IMR-90 (cell line): ENCODE measurements at places on chromosomes 3 and 15. TPM values are rescaled to one million over a fixed set of nuclear protein-coding genes. Genes with fewer than 3 reads are reported as not detected.

The GOLGA6L4 gene
- total RNA-seq = 0.54 and 0.83 TPM in 2 replicates

The SPESP1 gene
- total RNA-seq = 3.0 and 3.3 TPM in 2 replicates

The ZKSCAN7 gene
- 4.7 TPM in 2 replicates for total RNA-seq

The STAC gene
- total RNA-seq = 0.28 and 0.36 TPM in 2 replicates

The DPH6 gene
- 8.1 and 21.4 TPM in 2 replicates for total RNA-seq

The ZNF774 gene
- 1.1 TPM in 2 replicates for total RNA-seq

The TAGLN3 gene
- 3.2 and 3.6 TPM in 2 replicates for total RNA-seq

The PCCB gene
- total RNA-seq = 63.6 and 76.2 TPM in 2 replicates

The LRRC34 gene
- 0.90 and 1.1 TPM in 2 replicates for total RNA-seq

The WHAMM gene
- 1.4 and 1.9 TPM in 2 replicates for total RNA-seq

DNA sequence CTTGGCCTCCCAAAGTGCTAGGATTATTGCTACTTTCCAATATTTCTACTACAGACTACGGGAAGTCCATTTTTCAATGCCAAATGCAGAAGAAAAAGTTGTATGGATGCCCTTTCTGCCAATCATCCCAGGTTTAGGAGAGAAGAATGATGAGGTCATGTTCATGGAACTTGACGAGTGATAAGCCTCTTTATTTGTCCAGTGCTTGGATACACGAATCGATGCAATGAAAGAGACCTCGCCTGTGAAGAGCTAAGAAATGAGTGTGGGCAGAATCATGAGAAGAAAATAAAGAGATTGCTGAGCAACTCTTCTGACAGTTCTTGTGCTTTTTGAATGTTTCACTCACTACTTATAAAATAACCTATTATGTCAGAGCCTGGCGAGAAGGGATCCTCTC, 996 bp upstream of the SLC28A1 start:
- no peak for DNase-seq

- no peak for DNase-seq
These were observed 115.8 kb downstream of the IQCH start for GRCh38 chr15:67370206-67370954.

DNA sequence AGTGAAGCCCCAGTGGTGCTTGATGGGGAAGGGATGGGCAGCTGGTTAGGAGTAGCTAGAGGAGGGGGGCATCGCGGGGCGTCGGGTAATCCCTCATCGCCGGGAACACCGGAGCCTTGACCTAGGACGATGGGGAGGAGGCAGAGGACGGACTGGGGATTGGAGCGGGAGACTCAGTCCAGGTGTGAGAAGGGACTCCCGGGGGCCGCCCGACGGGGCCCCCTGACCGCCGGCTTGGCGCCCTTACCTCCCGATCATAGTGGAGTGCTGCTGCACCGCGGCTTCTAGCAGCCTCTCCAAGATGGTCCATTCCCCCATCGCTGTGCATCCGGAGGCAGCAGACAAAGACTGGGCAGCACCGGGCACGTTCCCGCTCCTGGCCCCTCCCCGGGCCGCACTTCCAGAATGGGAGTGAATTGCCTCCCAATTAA, 612 bp downstream of the GJD2 start:
- DNase-seq = no peak

DNA sequence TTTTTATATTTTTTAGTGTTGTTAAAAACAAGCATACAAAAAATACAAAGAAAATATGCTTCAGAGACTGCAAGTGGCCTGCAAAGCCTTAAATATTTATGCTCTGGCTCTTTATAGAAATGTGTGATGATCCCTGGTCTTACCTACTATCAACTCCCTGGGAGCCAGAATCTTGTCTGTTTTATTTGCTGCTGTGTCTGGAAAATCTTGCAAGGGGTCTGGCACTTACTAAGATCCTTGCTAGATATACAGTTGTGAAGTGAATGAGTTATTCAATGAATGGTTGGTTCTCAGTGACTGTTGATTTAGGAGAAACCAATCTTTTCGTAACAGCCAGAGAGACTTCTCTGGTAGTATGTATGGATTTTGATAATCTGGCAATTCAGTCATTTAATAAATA, 521.0 kb upstream of the CFAP20DC start:
- DNase-seq = no peak

- DNase-seq = no peak
These were observed 13.2 kb upstream of the GOLM2 start for GRCh38 chr15:44275150-44275830.

DNA sequence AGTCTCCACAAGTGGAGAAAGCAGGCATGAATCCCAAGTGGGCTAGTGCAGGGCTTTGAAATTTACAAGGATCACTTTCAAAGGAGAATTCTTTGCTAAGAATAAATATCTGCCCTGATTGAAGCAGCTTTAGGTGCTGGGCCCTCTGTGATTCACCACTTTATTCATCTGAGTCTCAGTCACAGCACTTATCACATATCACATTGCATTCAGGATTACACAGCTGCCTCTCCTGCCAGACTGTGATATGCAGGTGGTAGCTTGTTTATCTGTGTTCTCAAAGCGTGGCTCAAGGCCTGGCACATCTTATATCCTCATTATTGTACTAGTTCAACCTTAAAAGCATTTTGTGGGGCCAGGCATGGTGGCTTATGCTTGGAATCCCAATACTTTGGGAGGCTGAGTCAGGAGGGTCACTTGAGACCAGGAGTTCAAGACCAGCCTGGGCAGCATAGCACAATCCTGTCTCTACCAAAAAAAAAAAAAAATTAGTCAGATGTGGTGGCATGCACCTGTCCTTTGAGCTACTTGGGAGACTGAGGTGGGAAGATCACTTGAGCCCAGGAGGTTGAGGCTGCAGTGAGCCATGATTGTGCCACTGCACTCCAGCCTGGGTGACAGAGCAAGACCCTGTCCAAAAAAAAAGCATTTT, 156.9 kb upstream of the EIF1B start:
- DNase-seq = no peak

GRCh38 chr3:111577113-111577512, 18.0 kb downstream of the ZBED2 start:
- no peak for DNase-seq

DNA sequence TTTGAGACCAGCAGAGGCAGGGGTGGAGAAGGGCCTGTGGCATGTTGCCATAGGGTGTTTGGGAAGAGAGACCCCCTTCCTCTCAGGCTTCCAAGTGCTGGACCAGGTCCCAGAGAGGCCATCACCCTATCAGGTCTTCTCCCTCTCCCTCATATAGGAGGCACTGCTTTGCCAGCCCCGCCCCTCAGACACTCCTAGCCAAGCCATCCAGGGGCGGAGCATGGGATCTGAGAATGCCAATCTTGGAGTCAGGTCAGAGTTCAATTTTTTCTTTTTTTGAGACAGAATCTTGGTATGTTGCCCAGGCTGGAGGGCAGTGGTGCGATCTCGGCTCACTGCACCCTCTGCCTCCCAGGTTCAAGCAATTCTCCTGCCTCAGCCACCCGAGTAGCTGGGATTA, 32.7 kb downstream of the CRABP1 start:
- no peak for DNase-seq

GRCh38 chr15:101213570-101213969, 38.3 kb downstream of the CHSY1 start:
- no peak for DNase-seq

GRCh38 chr3:154250291-154250690, 74.0 kb downstream of the DHX36 start:
- no peak for DNase-seq

- DNase-seq = no peak
These were observed 148.7 kb downstream of the PPM1L start for GRCh38 chr3:160904691-160905090.

DNA sequence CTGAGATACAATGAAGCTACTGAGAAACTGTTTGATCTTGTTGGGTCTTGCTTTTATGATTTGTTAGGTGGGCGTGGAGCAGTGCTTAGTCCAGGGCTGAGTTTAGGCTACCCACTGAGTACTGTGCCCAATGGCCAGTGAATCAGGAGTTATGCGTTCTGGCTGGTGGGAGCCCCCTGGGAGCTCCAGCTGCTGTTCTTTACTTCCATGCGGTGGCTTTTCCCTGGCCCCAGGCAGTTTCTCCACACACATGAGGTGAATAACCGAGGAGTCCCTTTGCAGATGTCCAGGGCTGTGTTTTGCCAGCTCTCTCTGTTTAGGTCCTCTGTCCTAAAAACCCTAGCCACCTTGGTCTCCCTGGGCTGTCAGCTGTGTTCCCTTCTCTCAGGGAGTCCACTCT, 106.5 kb downstream of the KLF13 start:
- DNase-seq = no peak

DNA sequence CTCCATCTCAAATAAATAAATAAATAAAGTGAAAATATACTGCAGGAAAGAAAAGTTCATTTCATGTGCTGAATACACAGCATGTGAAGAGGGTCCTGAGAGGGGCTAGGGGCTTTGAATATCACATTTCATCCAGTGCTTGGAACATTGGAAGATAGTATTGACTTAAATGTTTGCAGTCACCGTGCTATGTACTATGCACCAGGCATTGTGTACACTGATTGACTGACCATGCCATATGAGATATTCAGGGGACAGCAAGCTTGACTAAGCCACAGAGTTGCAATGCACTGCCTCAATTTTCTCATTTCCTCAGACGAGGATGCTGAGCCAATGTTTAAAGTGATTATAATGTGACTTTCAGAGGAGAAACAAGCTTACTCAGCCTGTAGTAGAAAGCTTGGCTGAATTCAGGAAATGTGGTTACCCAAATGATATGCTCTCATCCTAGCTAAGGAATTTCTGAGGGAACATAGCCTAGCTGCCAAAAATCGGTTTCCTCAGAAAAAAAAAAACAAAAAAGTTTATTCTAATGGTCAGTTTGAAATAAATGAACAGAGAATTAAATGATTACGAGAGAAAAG, 557.9 kb downstream of the FGF12 start:
- DNase-seq = no peak

- peak; percentile 32 for DNase-seq
These were observed 52.8 kb downstream of the ATP8B4 start for GRCh38 chr15:50066202-50066601.

DNA sequence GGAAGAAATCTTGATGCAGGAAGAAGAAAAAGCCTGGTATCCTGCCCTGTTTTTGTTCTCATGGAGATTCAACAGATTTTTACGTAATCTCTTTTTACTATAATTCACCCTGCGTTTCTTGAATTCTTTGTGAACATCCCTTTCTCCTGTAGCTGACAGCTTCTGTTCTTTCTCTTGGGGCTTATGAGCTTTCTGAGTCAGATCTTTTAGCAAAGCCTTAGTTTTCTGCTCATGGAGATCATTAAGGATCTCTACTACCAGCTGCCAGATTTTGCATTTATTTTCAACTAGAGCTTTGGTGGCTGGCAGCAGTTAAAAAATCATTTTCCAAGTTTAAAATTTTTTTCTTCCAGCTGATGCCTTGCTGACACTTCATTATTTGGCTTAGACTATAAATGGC, 51.6 kb downstream of the MOBP start:
- no peak for DNase-seq

- DNase-seq = no peak
These were observed 394.2 kb upstream of the CBLB start for GRCh38 chr3:106263011-106263410.

GRCh38 chr15:93179072-93179471, 90.1 kb upstream of the RGMA start:
- no peak for DNase-seq

DNA sequence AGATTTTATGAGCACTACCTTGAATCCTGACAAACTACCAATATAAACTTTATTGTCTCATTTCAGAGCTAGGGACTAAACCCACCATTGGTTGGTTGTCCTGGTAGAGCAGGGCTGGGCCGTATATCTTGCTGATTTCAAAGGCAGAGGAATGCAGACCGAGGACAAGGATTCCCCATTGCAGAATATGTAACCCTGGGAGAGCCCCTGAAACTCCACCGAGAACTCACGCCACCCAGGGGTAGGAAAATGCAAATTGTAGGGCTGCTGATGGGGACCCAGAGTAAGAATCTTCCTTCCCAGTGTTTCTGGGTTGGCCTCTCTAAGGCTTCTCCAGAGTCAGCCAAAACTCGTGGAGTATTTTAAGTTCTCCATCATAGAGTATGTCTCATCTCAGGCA, 235.3 kb downstream of the ABHD5 start:
- DNase-seq = no peak

DNA sequence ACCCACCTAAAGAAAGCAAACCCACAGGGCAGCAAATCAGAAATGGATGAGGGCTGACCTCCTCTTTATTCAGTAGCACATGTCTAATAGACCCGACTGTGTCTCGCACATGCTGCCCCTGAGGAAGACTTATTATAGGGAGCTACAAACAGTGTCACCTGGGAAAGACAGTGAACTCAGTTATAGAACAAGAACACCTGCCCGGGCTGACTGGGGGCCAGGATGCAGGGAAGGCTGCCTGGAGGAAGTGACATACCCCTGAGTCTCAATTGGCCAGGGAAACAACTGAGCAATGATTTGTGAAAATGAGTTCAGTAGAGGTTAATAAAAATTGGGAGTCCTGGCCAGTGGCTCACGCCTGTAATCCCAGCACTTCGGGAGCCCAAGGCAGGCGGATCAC, 78.7 kb upstream of the CGNL1 start:
- no peak for DNase-seq

DNA sequence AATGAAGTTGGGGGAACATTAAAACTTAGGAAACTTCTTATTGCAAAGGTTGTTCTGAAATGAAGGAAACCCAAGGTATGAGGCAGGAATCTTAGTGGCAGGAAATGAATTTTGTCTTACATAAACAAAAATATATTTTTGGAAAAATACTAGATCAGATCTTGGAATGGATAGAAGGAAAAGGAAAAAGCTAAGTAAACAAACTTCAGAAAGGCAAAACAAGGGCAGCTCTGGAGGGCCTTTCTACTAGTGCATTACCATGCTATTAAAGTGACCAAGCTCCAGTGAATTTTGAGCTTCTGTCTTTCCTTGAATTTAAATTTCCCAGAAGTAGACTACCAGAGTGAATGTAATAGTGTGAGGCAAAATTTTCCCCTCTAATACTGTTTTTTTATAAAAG, 13.6 kb downstream of the ARL6 start:
- DNase-seq = no peak
